NCI-H748 treated with DMSO at 0.1 percent for 48 hours (cell line): ENCODE measurements at places on chromosomes 13 and 19.

- DNase-seq = no peak
Measured at GRCh38 chr19:2221918-2222317, 14.2 kb downstream of the PLEKHJ1 start.

- no peak for DNase-seq
Measured at GRCh38 chr13:97276862-97277269, 54.7 kb downstream of the MBNL2 start.

- DNase-seq = no peak
Measured at GRCh38 chr19:47821460-47822020, at the start of gene CRX. TSS of gene CRX (plus strand) at chr19:47821937. CDS start at chr19:47834444, 12,507 bp downstream.

DNA sequence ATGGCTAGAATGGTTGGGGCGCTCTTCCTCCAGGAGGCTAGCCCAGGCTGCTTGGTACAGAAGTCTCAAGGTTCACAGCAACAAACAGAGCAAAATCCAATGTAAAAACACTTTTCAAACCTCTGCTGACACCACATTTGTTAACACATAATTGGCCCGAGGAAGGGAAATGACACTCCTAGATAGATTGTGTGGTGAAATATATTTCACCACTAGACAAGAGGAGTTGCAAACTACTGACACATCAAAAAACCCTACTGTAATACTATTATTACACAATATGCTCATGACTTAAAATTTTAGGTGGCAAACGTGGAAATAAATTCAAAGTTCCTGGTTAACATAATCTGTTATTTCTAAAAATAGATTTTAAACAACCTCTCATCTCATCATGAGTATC is 643.6 kb downstream of the PCDH9 start:
- no peak for DNase-seq

DNA sequence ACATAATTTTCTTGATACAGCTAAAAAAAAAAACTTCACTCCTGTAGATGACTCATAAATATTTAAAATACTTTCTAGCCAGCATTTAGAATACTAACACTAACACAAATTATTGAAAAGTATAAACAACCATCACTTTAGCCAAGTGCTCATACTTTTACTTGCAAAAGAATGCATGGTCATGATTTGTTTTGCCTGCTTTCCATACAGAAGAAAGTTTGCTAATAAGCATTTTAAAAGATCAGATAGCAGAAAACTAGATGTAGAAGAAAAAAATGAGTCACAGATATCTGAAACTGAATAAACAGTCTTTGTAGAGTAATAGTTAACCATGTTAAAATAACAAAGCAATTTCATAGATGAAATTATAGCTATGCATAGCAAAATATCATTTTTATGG is 2280.4 kb upstream of the PCDH20 start:
- no peak for DNase-seq

GRCh38 chr13:105255472-105255871 is 1280.0 kb downstream of the EFNB2 start:
- DNase-seq = no peak
